ENCODE measurements at places on chromosomes 7 and 10.

DNA sequence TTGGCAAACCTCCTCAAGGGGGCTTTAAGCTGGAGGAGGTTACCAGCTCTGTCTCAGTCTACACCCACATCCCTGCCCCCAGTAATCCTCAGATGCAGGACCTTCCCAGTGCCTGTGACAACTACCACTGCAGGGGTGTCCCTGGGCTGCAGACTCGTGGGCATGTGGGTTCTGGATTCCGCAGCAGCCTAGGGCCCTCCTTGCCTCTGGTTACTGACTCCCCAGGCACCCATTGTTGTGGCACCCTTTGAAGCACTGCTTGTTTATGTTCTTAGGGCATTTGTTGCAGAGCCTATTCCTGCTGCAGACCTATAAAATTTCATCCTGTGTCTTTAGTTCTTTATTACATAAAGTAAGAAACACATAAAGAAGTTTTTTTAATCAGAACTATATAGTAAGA, 51.1 kb upstream of the GJD4 start:
- no peak for DNase-seq

GRCh38 chr7:66747881-66748511, 7.5 kb downstream of the RABGEF1 start:
- no peak for DNase-seq

DNA sequence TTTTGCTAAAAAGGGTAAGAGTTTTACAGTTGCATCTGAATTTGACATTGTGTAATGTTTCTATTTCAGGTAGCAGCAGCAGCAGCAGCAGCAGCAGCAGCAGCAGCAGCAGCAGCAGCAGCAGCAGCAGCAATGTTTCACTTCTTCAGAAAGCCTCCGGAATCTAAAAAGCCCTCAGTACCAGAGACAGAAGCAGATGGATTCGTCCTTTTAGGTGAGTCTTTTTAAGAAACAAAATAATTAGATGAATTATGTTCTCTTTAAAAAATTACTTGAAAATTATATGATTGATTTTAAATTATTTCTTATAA, 32.6 kb downstream of the UMAD1 start:
- no peak for DNase-seq

DNA sequence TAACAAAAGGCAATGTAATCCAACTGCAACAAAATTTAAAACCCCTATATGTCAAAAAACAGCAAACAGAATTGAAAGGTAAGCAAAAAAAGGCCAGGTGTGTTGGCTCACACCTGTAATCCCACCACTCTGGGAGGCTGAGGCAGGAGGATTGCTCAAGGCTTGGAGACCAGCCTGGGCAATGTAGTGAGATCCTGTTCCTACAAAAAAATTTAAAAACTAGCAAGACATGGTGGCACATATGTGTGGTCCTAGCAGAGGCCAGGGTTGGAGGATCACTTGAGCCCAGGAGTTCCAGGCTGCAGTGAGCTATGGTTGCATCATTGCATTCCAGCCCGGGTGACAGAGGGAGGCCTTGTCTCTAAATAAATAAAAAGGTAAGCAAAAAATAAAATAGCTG, 212.1 kb upstream of the KLF14 start:
- DNase-seq, result no peak

GRCh38 chr7:100673942-100674410, 436 bp downstream of the GNB2 start:
- peak; percentile 38 for DNase-seq

GRCh38 chr10:76459016-76459730, 1027.7 kb downstream of the LRMDA start:
- no peak for DNase-seq

- no peak for DNase-seq
Observed at GRCh38 chr10:17488848-17489247, 34.5 kb upstream of the ST8SIA6 start.

- no peak for DNase-seq
Observed at GRCh38 chr7:154167051-154167450, 114.9 kb downstream of the DPP6 start.

DNA sequence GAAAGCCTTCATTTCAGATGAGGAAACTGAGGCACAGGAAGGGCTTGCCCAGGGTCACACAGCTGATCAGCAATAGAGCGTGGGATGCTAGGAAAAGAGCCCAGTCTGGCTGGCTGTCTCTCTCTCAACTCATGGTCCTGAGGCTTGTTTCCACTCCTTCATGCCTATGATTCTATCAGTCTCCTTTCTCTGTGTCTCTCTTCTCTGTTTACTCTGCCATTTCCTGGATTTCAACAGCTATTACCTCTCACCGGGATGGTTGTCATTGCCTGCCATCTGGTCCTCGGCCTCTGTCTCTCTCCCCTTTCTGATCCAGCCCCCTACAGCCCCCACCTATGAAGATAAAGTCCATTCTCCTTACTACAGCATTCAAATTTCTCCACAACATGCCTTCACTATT, 93.3 kb upstream of the AGBL3 start:
- no peak for DNase-seq

GRCh38 chr7:99386584-99387238, 12.2 kb downstream of the ARPC1B start:
- peak; percentile 35 for DNase-seq

- no peak for DNase-seq
Observed at GRCh38 chr7:37068902-37069301, 344.6 kb upstream of the AOAH start.

DNA sequence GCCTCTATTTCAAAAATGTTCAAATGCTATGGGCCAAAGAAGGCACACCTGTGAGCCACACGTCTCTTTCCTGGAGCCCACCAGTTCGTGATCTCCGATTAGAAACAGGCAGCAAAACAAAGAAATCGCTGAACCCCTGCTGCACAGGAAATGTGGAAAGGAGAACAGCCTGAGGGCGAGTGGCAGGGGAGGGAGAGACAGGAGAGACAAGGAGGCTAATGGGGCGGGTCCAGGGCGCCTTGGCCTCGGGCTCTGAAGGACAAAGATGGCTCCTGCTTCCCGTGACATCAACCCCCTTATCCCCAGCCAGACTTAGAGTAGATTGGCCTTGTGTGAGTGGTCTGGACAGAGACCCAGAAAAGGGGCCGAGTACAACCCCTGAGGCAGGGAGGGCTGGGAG, 62.4 kb upstream of the DOCK1 start:
- DNase-seq, result no peak

DNA sequence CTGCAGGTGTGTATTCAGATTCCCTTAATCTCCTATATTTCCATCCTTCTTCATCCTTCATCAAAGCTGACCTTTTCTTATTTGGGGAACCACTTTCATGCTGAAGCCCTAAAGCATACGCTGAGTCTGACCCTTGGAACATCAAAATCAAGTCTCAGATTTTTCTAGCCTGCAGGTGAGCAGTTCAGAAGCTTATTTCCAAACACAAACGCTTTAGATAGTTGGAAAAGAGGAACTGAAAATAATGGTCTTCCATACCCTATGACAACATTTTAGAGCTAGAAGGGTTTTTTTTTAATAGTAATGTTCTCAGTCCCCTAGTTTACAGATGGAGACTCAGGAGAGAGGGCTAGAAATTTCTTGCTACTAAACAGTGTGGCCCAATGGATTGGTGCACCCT, 1.6 kb upstream of the AGK start:
- DNase-seq, result no peak

- DNase-seq, result no peak
Observed at GRCh38 chr10:80966326-80966986, 428.8 kb downstream of the SH2D4B start.

GRCh38 chr10:132173185-132173584, 13.6 kb upstream of the DPYSL4 start:
- no peak for DNase-seq

- DNase-seq, result no peak
Observed at GRCh38 chr7:45163692-45164052, 6.1 kb downstream of the RAMP3 start.

DNA sequence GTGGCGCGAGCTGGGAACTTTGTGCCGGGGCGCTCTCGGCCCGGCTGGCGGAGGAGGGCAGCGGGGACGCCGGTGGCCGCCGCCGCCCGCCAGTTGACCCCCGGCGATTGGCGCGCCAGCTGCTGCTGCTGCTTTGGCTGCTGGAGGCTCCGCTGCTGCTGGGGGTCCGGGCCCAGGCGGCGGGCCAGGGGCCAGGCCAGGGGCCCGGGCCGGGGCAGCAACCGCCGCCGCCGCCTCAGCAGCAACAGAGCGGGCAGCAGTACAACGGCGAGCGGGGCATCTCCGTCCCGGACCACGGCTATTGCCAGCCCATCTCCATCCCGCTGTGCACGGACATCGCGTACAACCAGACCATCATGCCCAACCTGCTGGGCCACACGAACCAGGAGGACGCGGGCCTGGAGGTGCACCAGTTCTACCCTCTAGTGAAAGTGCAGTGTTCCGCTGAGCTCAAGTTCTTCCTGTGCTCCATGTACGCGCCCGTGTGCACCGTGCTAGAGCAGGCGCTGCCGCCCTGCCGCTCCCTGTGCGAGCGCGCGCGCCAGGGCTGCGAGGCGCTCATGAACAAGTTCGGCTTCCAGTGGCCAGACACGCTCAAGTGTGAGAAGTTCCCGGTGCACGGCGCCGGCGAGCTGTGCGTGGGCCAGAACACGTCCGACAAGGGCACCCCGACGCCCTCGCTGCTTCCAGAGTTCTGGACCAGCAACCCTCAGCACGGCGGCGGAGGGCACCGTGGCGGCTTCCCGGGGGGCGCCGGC, 870 bp downstream of the FZD1 start:
- DNase-seq, result no peak

DNA sequence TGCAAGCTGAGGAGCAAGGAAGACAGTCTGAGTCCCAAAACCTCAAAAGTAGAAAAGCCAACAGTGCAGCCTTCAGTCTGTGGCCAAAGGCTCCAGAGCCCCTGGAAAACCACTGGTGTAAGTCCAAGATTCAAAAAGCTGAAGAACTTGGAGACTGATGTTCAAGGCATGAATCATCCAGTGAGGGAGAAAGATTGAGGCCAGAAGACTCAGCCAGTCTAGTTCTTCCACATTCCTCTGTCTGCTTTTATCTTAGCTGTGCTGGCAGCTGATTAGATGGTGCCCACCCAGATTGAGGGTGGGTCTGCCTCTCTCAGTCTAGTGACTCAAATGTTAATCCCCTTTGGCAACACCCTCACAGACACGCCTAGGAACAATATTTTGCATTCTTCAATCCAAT, 20.1 kb upstream of the MDFIC start:
- DNase-seq, result no peak

- DNase-seq, result no peak
Observed at GRCh38 chr10:116989439-116989838, 15.5 kb downstream of the SHTN1 start.

GRCh38 chr10:61878740-61879068, 22.8 kb upstream of the ARID5B start:
- no peak for DNase-seq

- DNase-seq, result peak; percentile 37
Observed at GRCh38 chr7:87152897-87153641, 816 bp downstream of the DMTF1 start.

All from activated CD4-positive, alpha-beta T cell treated with anti-CD3 and anti-CD28 coated beads for 4 hours (primary cell).